IPS DF 19.7 (cell line): ENCODE measurements at places on chromosomes 3 and 15.
A peak's percentile ranks its signal among the peaks of the same experiment; 100 is the strongest.

DNA sequence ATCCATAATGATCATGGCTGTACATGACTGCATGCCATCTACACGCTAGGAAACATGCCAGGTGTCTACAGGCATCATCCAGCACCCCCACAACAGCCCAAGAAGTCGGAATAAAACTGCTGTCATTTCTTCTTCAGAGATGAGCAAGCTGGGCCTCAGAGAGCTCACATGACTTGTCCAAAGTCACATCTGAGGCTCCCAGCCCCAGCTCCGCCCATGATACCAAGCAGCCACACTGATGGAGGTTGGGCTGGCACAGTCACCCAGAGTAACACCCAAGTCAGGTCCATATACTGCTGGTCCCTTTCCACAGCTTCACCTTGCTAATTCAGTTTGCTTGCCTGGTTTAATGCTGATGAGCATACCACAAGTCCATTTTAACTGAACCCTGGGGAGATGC lies 116.6 kb downstream of the SEC22A start:
- no peak for DNase-seq

DNA sequence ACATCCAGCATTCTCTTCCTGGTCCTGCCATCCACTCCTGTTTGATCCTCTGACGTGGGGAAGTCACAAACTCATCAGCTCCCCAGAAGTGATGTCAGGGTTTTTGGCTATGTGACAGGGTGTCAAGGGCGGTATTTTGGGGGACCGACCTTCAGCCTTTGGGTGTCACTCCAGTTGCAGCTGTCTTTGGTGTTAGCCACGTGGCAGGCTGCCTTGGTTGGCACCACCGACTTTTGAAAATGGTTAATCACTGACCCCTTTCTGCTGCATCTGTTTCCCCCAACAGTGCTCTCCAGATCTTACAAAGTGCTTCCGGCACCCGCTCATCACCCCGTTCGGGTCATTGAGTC lies 86.6 kb downstream of the TRAK1 start:
- DNase-seq: no peak

DNA sequence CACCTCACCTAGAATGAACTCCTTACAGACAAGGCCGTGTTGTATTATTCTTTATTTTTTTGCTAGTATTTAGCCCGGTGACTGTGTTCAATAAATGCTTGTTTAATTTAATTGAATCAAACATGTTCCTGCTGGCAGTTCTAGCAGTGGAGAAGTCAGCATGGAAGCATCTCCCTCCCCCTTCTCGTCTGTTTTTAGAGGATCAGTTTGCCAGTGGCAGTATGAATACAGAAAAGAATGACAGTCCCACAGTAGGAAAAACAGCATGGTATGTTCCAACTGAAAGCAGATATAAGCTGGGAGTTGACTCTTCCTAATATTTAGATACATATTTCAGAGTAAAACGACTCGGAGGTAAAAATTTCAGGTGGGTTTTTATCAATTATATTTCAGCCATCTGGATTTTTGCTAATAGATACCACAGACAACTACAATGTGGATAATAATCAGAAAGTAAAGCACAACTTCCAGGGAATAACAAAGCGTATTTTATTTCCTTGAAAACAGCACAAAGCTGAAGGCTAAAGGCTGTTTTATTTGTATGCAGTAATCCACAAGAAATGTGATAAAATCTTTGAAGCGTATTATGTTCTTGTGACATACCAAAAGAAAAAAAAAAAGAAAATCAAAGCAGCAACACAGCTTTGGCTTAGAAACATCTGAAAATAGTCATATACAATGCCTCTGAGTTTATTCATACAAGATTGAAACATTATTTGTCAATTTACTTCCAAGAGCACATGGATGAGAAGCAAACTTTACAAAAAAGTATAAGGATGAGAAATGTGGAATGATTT lies 244.5 kb upstream of the KCNMB2 start:
- DNase-seq: no peak

DNA sequence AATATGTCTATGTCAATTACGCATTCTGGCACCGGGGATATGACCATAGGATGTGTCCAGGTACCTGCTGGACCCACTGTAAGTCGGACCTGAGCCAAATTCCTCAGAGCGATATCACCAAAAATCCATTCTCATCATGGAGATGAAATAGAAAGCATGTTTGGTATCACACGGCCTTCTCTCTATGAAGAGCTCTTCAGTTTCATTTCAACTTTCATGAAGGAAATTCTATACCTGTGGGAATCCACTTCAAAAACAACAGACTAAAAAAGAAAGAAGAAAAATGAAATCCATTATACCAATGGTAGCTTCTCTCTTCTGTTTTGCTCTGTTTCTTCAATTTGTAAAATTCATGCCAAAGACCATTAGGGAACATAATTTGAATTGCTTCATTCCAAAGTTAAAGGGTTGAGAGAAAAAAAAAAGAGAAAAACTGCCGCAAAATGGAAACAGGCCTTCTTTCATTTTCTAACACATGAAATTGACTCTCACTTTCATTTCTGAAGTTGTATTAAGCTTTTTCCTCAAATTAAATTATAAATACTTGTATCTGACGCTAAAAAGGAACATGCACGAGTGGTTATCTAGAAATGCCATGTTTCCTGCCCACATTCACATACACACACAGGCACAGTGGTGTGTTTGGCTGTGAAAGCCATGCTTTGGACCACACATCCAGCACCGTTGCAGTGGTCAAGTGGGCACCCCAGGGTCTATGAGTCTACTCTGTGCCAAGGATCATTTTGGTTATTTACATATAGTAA lies 46.9 kb upstream of the DIPK2A start:
- no peak for DNase-seq

DNA sequence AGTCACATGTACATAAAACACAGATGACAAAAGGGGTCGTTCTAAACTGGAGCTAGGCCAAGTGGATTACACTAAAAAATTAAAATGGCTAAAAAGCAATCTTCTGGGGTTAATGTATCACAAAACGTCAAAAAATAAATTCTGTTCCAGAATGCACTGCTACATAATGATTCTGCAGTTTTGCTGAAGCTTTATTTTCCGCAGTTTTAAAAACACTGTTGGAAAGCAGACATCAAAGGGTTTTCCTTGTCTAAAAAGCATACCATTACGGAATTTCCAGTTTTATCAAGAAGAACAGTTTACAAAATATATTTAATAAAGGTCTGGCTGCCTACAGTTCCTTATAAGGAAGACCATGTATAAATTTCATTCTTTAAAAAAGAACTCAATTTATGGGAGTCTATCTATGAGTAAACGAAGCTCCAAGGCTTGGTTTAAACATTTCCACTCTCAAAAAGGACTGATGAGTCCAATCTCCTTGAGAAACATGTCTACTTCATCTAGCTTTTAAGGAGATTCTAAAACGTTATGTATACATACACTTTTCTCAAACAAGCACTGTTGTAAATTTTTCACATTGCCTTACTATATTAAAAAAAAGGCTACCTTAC lies 1.3 kb downstream of the DMXL2 start:
- no peak for DNase-seq

GRCh38 chr3:129182390-129183185 lies 1.1 kb downstream of the CNBP start:
- DNase-seq: no peak

DNA sequence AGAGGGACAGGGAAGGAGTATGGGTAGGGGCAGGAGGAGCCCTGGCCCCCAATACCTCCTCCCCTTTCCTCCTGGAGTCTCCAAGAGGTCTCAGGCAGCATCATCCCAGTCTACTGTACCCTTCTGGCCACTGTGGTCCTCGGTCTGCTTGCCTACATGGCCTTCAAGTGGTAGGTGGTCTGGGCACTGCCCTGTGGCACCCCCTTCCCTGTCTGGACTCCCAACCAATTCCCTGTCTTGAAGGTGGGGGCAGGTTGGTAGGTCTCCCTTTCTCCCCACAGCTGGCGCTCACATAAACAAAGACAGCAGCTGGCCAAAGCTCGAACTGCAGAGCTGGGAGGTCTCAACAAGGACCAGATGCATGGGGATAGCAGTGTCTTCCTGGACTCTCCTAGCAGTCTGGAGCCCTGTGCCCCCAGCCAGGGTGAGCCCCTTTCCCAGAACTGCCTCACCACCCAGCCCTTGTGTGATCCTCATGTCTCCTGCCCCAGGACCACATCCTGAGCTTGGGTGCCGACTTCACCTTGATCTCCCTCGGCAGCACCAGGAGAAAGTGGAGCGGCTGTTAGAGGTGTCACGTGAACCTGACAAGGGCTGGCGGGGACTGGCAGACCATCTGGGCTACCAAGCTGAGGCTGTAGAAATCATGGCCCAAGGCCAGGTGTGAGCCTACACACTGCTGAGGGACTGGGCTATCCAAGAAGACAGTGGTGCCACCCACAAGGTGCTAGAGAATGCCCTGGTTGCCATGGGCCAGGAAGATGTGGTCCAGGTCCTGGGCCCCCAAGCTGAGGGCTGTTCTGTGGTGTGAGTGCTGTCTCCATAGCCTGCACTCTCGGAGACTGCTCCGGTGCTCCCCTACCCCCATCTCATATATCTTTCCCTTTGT lies 33.1 kb downstream of the NBEAL2 start:
- no peak for DNase-seq

- no peak for DNase-seq
Observed at GRCh38 chr3:31167666-31168065, 273.2 kb upstream of the GADL1 start.

- no peak for DNase-seq
Observed at GRCh38 chr3:50606596-50606995, 5.0 kb downstream of the CISH start.

DNA sequence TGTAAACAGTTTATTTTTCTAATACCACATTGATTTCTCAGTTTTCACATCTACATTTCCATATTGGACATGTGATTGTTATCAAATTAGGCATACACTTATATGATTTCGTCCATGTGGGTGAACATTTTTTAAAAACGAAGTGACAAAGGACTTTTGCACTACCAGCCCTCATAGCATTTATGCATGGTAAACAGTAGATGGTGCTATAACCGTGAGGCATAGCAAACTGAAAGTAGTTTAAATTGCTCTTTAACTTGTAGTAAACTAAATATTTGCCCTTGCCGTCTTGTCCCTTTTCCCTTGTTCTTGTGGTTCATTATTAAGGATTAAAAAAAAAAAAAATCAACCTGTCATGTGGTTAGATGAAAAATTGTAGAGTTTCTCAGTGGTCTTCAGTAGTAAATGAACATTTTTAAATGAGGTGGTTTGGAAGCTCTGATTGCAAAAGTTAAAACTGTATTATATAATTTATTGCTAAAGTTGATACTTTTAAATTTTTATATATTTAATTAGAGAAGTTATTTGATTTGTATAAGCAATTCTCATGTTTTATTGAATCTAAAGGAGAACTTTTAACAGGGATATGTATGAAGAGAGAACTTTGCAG lies 24.0 kb downstream of the STX19 start:
- DNase-seq: no peak

GRCh38 chr3:115681736-115682135 lies 58.4 kb downstream of the GAP43 start:
- DNase-seq: no peak

DNA sequence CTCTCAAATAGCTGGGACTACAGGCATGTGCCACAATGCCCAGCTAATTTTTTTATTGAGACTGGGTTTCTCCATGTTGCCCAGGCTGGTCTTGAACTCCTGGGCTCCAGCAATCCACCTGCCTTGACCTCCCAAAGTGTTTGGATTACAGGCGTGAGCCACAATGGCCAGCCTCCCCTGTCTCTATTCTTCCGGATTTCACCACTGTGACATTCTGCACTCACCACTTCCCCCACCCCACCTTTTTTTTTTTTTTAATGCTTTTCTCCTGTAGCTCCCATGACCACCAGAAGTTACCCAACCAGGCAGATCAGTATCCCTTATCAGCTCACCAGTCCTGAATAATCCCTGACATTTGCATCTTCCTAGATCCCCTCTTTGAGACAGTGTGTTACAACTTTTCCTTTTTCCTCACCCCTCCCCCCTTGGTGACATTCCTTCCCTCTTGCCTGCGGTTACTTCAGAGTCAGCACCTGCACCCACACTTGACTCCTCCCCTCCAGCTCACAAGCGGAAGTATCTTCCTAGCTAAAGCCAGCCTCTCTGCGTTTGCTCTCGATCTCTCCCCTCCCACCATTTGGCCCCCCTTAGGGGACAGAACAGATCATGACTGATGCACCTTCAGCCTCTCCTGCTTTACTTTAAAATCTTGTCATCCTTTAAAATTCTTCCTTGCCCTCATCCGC lies 13.5 kb upstream of the ZNF592 start:
- peak; percentile 94 for DNase-seq

DNA sequence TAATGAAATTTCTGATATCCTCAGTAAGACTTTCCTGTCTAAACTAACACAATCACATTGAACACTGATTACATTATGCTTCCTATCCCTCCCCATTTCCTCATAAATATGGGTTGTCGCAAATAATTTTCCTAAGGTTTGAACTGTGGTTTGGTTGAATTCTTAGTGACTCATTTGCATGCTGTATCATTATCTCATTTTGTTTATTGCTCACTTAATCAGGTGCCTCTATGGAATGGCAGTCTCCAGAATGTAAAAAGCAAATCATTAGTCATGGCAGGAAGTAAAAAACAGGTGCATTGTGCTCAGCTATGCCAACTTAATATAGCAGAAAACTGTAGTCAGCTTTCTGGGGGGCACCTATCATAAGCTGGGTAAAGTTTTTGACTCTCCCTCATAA lies 216.0 kb upstream of the ZBTB20 start:
- DNase-seq: no peak

- no peak for DNase-seq
Observed at GRCh38 chr3:61250784-61251173, 473 bp downstream of the FHIT start.

- DNase-seq: no peak
Observed at GRCh38 chr3:71486831-71487230, 96.7 kb downstream of the FOXP1 start.
